ENCODE measurements at places on chromosomes 2 and 18. TPM values are rescaled to one million over a fixed set of nuclear protein-coding genes. Genes with fewer than 3 reads are reported as not detected.

GRCh38 chr2:240629968-240630770 is 4.9 kb downstream of the GPR35 start:
- DNase-seq: no peak
- H3K27me3 ChIP-seq: no peaks in the 10 kb centered on the region
- no peak overlapping the region for H3K4me3 ChIP-seq
- no peak overlapping the region for H3K27ac ChIP-seq
- H3K36me3 ChIP-seq: no peaks in the 10 kb centered on the region

DNA sequence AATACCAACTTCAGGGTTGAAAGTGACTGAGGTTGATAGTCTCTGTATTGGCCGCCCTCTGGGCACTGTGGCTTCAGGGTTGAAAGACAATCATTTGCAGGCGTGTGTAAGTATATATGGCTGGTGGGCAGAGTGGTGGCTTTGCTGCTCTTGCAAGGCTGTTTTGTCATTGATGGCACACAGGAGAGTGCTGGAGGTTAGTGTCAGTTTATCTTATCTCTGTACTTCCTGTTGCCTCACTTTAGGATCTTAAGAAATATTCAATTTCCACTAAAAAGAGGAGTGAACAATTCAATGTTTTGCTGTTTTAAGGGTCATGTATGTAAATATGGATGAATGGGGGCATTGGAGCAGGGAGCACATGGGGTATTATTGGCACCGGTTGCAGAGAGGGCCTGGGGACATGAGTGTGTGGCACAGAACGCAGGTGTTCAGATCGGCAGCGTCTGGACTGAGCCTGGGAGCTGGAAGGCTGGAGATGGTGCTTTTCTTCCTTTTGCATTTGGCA is 51.5 kb downstream of the NCK2 start:
- no peaks in the 10 kb centered on the region for H3K27me3 ChIP-seq
- peaks cover 14% of the 10 kb centered on the region for H3K4me1 ChIP-seq
- DNase-seq: no peak
- H3K4me3 ChIP-seq: no peak overlapping the region
- H3K27ac ChIP-seq: no peak overlapping the region

DNA sequence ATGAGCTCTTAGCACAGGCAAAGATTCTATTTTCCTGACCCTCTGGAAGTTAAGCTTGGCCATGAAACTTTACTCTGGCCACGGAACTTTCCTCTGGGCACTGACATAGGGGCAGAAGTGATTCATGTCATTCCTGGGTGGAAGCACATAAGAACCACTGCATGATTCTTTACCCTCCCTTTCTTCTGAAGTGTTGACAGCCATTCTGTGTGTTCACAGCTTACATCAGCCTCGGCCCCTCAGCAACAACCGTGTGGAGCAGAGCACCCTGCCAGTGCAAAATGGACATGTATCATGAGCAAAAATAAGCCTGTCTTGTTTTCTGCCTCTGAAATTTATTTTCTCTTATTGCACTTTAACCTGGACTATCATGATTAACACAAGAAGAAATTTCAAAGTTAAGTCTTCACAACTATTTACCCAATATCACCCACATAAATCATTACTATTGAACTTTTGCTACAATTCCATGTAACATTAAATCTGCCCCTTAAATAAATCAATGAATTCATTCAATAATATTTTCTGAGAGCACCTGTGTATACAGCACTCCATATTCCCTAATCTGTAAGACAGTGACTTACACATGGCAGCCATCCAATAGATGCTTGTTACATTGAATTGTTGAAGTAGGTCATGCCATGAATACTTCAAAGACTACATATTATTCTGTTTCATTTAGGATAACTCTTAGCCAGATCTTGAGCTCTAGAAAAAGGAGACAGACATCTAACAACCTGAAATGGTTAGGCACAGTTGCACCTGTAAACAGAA is 531.9 kb downstream of the IRS1 start:
- H3K36me3 ChIP-seq: no peaks in the 10 kb centered on the region
- no peak overlapping the region for H3K4me3 ChIP-seq
- DNase-seq: no peak
- no peaks in the 10 kb centered on the region for H3K4me1 ChIP-seq
- no peak overlapping the region for H3K27ac ChIP-seq

DNA sequence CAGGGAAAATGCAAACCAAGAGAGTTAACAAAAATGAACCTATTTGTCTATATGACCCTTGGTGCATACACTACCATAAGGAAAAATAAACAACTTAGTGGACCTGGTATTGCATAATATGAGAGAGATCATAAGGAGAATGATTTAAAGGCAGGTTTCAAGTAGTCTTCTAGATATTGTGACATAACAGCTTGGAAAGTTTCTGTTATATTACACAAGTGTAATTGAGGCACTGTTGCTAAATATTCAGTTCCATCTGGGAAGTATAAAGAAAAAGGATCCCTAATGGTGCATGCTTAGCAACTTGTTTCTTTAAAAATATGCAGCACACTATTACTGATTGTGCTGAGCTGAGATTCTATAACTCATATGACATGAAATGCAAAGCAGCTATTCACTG is 252.2 kb upstream of the SPHKAP start:
- no peak overlapping the region for H3K27ac ChIP-seq
- no peaks in the 10 kb centered on the region for H3K36me3 ChIP-seq
- no peak for DNase-seq
- no peak overlapping the region for H3K4me3 ChIP-seq
- no peaks in the 10 kb centered on the region for H3K27me3 ChIP-seq
- H3K4me1 ChIP-seq: no peaks in the 10 kb centered on the region

SLC35G4 gene
- not detected for total RNA-seq

GPR155 gene
- total RNA-seq: 10.7 TPM

CGREF1 gene
- not detected for total RNA-seq

- H3K4me3 ChIP-seq: no peak overlapping the region
- H3K36me3 ChIP-seq: no peaks in the 10 kb centered on the region
- no peaks in the 10 kb centered on the region for H3K27me3 ChIP-seq
- no peak for DNase-seq
- no peak overlapping the region for H3K27ac ChIP-seq
Measured at GRCh38 chr2:64876137-64876647, 113.0 kb upstream of the SLC1A4 start.

ANKRD30B gene
- total RNA-seq: 0.11 TPM

DNA sequence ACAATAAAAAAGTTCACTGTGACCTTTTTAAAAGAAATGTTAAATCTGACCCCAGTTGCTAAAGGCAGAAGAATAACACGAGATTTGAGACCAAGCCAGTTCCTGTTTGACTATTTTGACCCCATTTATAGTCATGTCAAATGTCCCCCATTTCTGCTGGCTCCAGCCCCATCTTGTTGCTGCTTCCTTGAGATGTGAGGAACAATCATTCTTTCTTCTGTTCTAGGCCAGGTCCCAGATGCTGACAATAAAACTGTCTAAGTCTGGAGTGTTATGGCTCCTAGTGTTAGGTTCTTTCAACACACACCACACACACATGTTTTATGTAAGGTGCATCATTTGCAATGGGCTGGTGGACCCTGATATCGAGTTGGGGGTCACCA is 92.0 kb upstream of the CYP1B1 start:
- H3K36me3 ChIP-seq: no peaks in the 10 kb centered on the region
- H3K4me3 ChIP-seq: no peak overlapping the region
- no peak overlapping the region for H3K27ac ChIP-seq

UGT1A9 gene
- total RNA-seq: not detected

- H3K4me1 ChIP-seq: no peaks in the 10 kb centered on the region
- H3K36me3 ChIP-seq: no peaks in the 10 kb centered on the region
- no peak overlapping the region for H3K4me3 ChIP-seq
- DNase-seq: no peak
Measured at GRCh38 chr2:120988051-120988699, 252.5 kb downstream of the GLI2 start.

DNA sequence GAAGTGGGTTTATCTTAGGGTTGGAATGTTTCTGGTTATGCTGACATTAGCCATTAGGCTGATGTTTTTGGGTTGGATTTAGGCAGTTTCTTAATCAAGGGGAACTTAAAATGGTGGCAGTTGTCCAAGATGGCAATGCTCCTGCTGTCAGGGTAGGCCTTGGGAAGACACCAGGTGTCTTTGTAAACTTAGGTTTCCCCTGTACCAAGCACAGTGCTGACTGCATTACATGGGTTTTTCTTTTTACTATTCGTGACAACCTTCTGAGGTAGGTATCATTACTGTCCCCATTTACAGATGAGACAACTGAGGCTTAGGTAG is 528 bp upstream of the ATG16L1 start:
- peaks cover 19% of the 10 kb centered on the region for H3K4me1 ChIP-seq
- peak overlapping the region; percentile 72 for H3K27ac ChIP-seq
- no peaks in the 10 kb centered on the region for H3K36me3 ChIP-seq

DNA sequence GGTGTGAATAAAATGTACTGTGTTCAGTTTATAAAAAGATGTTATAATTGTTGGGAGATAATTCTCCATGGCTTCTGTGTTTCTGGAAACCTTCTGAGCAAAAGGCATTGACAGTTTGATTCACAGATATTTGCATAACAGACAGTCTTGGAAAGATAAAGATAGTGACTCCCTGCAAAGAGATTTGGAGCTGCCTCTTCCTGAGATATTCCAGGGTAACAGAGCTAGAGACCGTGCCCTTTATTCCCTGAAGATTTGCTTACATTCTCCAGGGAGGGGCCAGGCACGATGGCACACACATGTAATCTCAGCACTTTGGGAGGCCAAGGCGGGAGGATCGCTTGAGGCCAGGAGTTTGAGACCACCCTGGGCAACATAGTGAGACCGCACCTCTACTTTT is 12.2 kb upstream of the ANXA4 start:
- no peak overlapping the region for H3K27ac ChIP-seq
- H3K36me3 ChIP-seq: no peaks in the 10 kb centered on the region
- DNase-seq: no peak
- H3K4me3 ChIP-seq: no peak overlapping the region

DNA sequence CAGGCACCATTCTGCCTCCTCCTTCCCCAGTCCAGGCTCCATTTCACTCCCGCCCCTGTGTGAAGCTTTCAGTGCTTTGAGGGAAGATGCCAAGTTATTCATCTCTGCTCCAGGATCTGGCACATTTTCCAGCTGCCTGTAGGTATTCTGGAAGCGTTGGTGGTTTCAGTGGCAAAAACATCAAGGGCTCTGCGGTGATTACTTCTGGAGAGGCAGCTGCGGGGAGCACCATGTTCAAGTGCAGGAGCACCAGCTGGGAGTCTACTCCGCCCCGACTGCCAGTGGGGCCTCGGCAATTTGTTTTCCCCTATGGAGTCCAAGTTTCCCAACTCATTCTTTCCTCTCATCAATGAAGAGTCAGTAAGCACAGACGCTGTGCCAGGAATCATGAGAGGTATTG is 211.7 kb downstream of the CLIP4 start:
- H3K36me3 ChIP-seq: no peaks in the 10 kb centered on the region
- no peaks in the 10 kb centered on the region for H3K27me3 ChIP-seq
- H3K4me3 ChIP-seq: no peak overlapping the region

POTEI gene
- not detected for total RNA-seq

DNA sequence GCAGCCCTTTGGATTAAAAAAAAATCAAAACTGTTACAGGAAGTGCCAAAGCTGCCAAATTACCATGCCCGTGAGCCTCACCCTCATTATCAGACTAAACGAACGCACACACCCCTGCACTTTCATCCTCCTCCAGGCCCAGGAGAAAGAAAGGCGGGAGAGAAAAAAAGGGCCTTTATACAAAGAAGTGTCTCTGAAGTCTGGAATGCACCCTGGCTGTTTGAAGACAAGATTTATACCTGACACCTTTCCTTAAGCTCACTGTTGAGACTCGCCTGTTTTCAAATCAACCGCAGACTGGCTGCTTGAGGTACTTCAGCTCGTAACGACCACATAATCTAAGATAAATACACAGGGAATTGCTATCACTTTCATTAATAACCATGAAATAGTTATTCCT is 31.0 kb downstream of the EDAR start:
- no peak overlapping the region for H3K4me3 ChIP-seq
- no peaks in the 10 kb centered on the region for H3K4me1 ChIP-seq
- H3K27me3 ChIP-seq: no peaks in the 10 kb centered on the region
- H3K36me3 ChIP-seq: no peaks in the 10 kb centered on the region

LOXL3 gene
- 1.5 TPM for total RNA-seq

FAM124B gene
- total RNA-seq: 1.5 TPM

- H3K36me3 ChIP-seq: peaks cover 17% of the 10 kb centered on the region
- H3K27ac ChIP-seq: no peak overlapping the region
- H3K27me3 ChIP-seq: no peaks in the 10 kb centered on the region
Measured at GRCh38 chr18:21451851-21452250, 148.7 kb downstream of the ESCO1 start.

DNA sequence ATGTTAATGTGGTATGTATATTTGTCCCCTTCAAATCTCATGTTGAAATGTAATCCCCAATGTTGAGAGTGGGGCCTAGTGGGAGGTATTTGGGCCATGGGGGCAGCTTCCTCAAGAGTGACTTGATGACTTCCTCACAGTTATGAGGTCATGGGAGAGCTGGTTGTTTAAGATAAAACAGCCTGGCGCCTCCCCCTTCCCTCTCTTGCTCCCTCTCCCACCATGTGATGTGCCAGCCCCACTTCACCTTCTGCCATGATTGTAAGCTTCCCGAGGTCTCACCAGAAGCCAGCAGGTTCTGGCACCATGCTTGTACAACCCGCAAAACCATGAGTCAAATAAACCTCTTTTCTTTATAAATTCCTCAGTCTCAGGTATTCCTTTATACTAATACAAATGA is 258.3 kb upstream of the POU3F3 start:
- no peaks in the 10 kb centered on the region for H3K27me3 ChIP-seq
- no peaks in the 10 kb centered on the region for H3K4me1 ChIP-seq
- DNase-seq: no peak
- H3K36me3 ChIP-seq: no peaks in the 10 kb centered on the region
- H3K4me3 ChIP-seq: no peak overlapping the region

DNA sequence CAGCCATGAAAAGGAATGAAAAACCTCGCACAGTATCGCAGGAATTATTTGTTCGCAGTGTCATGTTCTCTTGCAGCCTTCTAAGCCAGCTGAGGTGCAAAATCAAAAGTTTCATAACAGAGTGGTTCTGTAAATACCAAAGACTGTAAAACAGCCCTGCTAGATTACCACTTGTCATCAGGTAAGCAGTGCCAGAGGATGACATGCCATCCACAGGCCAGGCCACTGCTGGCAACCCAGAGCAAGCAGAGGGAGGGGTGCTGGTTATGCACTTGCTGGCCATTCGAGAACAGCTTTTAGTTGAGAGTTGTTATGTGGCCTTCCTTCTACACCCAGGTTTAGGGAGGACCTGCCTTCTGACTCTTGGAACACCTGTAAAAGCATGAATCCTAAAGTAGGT is 114.3 kb upstream of the MGAT5 start:
- H3K27me3 ChIP-seq: no peaks in the 10 kb centered on the region
- H3K4me1 ChIP-seq: peaks cover 25% of the 10 kb centered on the region
- DNase-seq: no peak
- no peak overlapping the region for H3K4me3 ChIP-seq

GRCh38 chr2:36369163-36369562 is 13.6 kb downstream of the CRIM1 start:
- no peaks in the 10 kb centered on the region for H3K27me3 ChIP-seq
- no peaks in the 10 kb centered on the region for H3K36me3 ChIP-seq
- no peak overlapping the region for H3K4me3 ChIP-seq
- H3K27ac ChIP-seq: no peak overlapping the region
- H3K4me1 ChIP-seq: peaks cover 88% of the 10 kb centered on the region
- no peak for DNase-seq

- H3K27ac ChIP-seq: no peak overlapping the region
- no peaks in the 10 kb centered on the region for H3K36me3 ChIP-seq
- DNase-seq: no peak
- no peaks in the 10 kb centered on the region for H3K4me1 ChIP-seq
Measured at GRCh38 chr18:28792404-28793086, 615.6 kb upstream of the CDH2 start.

UGT1A8 gene
- not detected for total RNA-seq

DOK6 gene
- total RNA-seq: 2.9 TPM
